Activated CD4-positive, alpha-beta T cell treated with anti-CD3 and anti-CD28 coated beads, Interleukin-2, amount 10 ng/mL, durations not matched to agents 7 days and 5 days (primary cell): ENCODE measurements at places on chromosomes 11 and 22.

- DNase-seq: no peak
These were observed 83.1 kb downstream of the VPREB1 start for GRCh38 chr22:22327723-22328122.

DNA sequence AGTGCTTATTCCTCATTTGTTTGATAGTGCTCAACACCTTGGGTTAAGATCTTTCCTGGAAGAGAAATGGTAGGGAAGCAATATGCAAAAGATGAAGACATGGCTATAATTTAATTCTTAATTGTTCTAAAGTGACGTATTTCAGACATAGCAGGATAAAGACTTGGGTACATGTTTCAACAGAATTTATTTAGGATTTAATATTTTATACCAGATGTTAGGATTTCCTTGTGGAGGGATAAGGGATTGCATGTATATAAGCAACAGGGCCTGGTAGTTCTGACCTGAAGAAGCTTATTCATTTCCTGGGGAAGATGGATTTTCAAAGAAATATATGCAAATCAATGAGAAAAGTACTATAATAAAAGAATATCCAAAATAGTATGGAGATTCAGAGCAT lies 163.8 kb downstream of the FAT3 start:
- no peak for DNase-seq

DNA sequence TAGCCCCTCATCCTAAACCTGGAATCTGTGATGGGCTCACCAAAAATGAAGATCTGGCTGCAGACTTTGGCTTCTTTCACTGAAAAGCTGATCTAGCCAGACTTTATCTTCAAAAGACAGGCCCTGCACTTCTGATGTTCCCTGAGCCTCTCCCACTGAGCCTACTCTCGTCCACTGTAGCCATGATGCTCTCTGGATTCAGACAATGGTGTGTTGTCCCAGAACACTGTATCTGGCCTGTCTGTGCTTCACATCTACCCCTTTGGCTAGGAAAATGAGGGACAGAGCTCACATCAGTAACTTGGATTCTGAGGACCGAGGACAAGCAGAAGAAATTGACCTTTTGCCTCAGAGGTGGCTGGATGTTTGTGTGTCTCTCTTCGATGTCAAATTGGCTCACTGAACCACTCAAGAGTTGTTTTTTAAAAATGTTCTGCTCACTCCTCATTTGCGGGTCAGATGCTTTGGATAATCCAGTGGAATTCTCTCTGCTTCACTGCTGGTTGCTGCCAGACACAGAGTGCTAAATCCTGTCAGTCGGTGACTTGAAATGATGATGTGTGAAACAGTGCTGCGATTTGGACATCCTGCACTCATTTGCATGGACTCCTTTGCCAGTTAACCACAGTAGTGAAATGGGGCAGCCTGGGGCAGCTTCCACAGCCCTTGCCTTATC lies 67.5 kb downstream of the ARFGAP2 start:
- DNase-seq: no peak

DNA sequence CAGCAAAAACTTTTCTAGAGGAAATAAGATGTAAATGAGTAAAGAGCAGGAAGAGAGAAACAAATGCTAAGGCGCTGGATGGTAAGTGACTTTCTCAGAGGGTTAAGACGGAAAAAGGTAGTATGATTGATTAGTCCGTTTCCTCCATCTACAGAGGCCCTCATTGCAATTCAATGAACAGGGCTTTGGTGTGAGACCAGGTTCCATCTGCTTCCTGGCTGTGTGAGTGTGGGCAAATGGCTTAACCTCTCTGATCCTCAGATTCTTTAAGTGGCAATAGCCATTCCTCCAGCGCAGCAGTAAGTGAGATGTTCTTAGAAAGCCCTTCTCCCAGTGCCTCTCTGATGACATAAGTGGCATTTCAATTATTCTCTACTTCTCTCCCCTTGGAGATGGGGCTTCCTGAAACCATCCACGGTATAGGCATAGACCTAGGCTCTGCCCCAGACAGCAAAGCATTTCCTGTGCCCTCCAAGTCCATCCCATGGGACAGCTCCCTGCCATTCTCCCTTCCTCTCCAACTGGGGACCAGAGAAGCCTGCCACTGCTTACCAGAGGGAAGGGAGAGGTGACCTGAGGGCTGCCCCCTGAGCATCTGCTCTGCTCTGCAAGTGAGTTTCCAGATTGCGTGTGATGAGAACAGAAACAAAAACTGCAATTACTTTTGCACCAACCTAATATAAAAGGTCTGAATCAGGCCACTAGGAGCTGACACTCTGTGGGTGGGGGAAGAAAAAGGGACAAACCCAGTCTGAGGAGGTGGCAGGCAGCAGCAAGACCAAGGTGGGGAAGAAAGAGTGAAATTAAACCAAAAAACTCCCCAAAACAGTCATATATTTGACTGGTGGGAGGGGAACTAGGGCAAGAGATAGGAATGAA lies 12.7 kb upstream of the CD44 start:
- peak; percentile 29 for DNase-seq

DNA sequence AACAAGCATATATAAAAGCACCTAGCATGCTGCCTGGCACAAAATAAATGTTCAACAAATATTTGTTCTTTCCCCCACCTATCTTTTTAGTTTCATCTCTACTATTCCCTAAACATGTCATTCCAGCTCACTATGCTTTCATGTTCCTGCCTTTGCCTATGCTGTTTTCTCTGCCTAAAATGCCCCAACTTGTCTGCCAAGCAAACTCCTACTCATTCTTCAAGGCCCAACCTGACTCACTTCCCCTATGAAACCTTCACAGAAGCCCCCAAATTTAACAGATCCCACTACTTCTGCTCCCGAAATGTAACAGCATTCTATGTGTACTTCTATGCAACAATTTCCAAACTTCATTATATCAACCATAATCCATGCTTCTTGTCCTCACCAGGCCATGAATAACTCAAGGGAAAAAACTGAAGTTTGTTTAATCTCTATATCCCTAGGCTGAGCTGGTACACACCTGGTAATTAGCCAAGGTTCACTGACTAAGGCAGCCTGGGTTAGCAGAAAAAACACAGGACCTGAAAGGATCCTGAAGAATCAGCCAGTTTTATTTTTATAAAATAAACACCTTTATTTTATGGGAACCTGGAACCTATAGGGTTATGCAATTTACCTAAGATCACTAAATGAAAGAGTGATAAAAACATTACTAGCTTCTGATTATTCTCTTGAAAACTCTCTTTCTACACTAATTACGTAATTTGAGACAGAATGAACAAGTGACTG lies 72.2 kb downstream of the PAK1 start:
- DNase-seq: no peak

- DNase-seq: no peak
These were observed 38.6 kb upstream of the CALCB start for GRCh38 chr11:15034687-15035267.

- DNase-seq: no peak
These were observed 13.5 kb upstream of the MIEF1 start for GRCh38 chr22:39488563-39489083.

DNA sequence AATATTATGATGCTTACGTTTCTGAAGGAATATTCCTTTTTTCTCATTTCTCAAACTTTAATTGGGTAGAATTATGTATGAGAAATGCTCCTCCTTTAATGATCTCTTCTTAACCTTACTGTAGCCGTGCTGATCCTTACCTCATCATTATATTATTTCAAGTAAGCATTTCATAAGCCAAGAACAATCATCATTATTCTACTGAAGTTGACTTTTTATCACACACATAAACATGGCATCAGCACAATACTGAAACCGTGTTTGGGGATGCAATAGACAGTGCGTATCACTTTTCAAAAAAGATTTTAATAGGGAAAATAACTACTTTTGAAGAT lies 162.8 kb downstream of the ARHGAP42 start:
- no peak for DNase-seq

- DNase-seq: no peak
These were observed 79.7 kb upstream of the SLC5A12 start for GRCh38 chr11:26801601-26802000.

GRCh38 chr11:60786811-60787567 lies 1.9 kb downstream of the MS4A10 start:
- no peak for DNase-seq

DNA sequence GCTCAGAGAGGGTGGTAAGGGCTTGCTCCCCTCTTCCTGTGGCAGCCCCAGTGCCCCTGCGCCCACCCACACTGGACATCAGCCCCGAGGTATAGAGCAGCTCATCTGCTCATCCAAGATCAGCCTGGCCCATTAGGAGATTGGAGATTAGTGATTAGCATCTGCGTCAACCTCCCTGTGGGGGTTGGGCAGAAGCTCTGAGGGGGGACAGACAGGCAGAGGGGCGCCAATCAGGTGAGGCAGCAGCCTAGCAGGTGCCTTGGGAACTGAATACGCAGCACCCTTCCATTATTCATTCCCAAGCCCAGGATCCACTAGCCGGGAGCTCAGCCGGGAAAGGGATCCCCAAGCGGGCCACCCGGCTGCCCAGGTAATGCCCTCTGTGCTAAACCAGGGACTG lies 11.0 kb downstream of the SMTN start:
- DNase-seq: no peak

DNA sequence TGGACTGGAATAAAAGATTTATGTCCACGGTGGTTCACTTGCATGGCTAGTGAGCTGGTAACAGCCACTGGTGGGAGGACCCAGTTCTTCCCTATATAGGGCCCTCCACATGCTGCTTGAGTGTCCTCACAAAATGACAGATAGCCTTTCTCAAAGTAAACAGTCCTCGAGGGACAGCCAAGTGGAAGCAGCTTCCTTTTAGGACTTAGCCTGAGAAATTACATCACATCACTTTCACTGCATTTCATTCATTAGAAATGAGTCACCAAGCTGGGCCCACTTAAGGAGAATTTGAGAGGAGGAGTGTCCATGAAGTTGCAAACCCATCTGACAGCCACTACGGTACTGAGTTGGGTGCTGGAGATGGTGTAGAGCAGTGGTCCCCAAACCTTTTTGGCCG lies 7.0 kb downstream of the ISX start:
- DNase-seq: no peak

- no peak for DNase-seq
These were observed 1.8 kb downstream of the BET1L start for GRCh38 chr11:205221-206001.

DNA sequence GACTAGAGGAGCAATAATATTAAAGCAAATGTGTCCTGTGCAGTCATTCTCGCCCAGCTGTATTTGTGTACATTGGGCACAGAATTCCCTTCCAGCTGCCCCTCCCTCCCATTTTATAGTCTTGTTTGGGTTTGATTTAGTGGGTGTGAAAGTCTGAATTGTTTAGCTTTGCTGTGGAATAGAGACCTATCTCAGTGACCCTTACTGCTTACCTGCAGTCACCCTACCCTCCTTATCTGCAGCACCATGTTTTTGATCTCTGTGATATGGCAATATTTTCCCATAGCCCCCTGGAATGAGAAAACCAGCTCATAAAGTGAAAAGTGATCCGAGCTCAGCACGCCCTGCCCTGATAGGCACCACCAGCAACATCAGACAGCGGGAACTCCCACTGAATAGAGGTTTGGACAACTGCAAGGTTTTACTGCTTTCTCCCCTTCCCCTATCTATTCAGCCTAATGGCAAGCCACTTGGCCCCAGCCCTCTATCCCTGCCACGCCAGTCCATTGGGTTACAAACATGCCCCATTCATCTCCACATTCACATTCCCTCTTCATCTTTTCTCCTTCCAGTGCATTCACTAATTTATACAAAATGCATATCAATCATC lies 199.0 kb downstream of the ETS1 start:
- no peak for DNase-seq

- DNase-seq: no peak
These were observed 1.9 kb upstream of the SSH3 start for GRCh38 chr11:67301313-67301921.

DNA sequence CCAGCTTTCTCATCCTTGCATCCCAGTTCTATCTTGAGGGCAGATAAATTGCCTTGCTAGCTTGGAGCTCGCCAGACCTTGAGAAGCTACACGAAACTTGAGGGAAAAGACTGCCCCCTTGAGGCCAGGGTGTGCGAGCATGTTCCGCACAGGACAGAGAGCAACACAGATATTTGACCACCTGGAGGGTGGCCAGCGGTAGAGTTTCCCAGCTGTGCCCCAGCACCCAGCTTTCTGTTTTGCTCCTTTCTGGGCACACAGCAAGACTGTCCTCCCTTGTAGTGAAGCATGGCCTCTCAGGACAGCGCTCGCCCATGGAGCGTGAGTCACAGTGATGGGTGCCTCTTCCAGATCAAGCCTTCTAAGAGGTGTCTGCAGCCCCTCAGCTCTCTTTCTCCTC lies 23.5 kb downstream of the SPATA19 start:
- DNase-seq: peak; percentile 44

DNA sequence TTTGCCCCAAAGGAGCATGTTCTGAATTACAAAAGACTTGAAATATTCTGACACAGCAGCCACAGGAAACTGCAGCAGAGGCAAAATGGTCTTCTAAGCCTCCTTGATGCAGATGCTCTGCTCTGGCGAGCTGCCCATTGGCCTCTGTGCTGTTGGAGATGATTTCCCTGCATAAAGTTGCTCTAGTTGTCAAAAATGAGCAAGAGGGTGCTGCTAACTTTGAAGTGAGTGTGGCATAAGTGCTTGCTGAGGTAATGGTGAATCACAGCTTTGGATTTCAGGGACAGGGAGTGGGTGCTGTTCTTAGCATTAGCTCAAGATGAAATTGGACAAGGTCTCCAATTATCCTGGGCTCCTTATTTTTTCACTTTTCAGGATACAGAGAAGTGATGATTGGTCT lies 435.4 kb downstream of the TMEM135 start:
- no peak for DNase-seq

GRCh38 chr11:60658409-60658808 lies 41.0 kb upstream of the MS4A8 start:
- no peak for DNase-seq

DNA sequence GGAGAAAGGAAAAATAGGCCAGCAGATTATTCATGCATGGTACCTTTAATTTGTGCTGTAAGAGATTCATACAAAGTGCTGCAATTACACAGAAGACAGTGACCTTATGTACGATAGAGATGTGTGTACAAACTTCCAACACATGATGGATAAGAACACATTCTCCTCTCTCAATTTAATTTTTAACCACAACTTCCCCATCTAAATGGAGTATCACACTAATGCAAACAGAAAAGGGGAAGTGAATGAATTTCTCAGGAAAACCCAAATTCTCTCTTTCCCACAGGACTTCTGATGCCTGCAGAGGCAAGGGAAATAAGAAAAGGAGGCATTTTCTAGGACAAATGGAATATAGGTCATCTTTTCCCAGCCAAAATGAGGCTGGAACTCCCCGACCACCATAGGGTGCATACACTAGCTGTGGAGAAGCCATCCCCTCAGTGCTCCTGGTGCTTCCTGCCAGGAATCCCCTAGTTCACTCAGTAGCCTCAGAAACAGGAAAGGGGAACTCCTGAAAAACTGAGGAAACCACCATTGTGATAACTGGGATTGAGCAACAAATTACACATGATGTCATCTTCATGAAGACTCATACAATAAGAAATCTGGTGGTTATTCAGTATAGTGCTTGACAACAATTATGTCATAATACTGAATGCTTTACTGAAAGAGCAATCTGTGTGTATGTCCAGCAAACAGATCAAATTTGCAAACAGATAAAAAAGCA lies 22.4 kb downstream of the MMP10 start:
- no peak for DNase-seq
